ENCODE measurements at places on chromosomes 7 and 10. TPM values are rescaled to one million over a fixed set of nuclear protein-coding genes. Genes with fewer than 3 reads are reported as not detected.

GRCh38 chr7:73758581-73759138 is 11.4 kb downstream of the CLDN3 start:
- DNase-seq: no peak

GRCh38 chr10:124978376-124978725 is 36.4 kb downstream of the ZRANB1 start:
- DNase-seq: no peak

DNA sequence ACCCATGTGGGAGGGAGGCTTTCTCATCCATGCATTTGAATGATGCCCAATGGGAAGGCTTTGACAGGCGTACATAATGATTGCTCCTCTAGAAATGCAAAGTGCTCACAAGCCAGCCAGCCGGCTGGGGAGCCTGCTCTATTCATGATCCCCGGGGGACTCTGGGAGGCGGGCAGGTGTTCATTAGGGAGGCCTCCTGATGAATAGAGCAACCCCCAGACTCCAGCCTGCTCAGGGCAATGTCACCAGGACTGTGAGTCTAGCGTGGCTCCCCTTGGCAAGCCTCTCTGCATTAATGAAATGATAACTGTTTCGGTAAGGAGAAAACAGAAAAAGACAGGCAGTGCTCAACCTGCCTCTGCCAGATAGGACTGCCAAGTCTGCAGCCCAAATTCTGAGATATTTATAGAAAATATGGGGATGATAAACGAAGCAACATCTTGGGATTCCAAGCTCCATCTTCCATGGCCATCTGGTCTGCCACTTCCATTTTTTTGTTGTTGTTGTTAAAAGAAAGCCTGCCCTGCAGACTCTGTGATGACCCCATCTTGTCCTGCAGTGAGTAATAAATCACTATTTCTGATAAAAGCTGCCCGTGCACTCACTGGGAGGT is 236.4 kb downstream of the PRPF18 start:
- DNase-seq: no peak

GRCh38 chr10:31352436-31353226 is 33.6 kb downstream of the ZEB1 start:
- no peak for DNase-seq

DNA sequence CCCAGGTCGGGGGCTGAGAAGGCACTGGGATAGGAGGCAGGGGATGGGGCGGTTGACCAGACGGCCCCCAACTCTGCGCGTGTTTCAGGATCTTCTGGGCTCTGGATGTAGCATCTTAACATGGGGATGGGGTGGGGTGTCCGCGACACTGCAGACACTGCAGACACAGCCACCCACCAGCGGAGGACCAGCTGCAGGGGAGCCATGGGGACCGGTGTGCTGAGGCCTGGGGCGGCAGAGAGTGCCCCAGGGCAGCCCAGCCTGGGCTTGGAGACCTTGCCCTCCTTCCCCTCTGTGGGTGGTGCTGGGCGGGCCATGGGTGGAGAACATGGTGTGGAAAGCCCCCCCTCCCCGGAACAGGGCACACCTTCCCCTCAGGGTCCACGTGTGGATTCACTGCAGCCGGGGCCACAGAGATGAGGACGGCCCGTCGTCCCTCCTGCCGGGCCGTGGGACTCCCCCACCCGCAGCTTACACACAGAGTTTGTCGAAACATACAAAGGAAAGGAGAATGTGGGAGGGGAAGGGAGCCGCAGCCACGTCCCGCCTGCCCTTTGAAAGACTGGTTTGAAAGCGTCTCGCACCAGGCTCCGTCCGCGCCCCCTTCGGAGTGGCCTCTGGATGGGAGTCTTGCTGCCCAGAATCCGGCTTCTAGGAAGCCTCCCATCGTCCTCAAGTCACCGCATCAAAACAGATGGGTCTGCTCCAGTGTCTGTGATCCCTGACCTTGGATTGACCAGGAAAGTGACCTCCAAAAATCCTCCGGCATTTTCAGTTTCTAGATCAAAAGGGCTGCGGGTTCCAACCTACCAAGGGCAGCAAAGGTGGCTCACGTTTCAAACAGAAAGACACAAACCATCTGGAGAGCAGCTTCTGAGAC is 91.5 kb upstream of the TCERG1L start:
- DNase-seq: no peak

DNA sequence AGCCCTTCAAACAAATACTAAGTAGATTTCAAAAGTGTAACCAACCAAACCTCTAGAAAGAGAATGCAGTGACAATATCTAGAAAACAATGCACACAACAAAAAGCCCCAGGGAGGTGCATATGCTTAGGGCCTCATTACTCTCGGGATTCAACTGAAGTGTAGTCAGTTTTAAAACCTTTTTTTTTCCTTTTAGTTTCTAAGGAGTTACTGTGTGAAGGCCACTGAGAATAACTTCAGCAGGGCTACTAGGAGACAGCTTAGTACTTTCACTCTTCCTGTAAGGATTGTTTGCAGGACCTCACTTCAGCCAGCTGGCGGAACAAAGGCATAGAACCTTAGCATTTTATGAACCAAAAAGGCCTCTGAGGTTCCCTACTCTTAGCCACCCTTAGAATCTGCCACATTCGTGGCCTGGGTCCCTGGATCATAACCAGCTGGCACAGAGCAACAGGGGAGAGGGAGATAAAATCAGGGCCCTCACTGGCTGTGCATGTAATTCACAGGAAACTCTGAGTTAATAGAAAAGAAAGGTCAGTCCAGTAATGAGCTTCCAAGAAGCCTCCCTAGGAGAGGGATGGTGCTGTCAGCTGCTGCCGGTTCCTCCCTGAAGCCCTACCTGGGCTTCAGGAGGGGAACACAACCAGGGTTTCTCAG is 3.6 kb downstream of the VOPP1 start:
- no peak for DNase-seq

DNA sequence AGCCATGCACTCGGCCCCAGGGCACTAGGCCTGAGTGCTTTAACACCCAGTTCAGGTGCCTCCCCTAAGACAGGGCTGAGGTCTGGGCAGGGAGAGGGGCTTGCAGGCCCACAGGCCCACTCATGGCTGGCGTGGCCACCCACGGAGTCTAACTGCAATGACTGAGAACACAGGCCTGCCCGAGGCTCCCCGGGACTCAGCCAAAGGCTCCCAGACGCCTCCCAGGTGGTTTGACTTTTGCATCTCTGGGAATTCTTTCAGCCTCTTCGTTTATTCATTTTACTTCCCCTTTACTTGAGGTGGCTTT is 37.3 kb downstream of the PTPRN2 start:
- no peak for DNase-seq

DNA sequence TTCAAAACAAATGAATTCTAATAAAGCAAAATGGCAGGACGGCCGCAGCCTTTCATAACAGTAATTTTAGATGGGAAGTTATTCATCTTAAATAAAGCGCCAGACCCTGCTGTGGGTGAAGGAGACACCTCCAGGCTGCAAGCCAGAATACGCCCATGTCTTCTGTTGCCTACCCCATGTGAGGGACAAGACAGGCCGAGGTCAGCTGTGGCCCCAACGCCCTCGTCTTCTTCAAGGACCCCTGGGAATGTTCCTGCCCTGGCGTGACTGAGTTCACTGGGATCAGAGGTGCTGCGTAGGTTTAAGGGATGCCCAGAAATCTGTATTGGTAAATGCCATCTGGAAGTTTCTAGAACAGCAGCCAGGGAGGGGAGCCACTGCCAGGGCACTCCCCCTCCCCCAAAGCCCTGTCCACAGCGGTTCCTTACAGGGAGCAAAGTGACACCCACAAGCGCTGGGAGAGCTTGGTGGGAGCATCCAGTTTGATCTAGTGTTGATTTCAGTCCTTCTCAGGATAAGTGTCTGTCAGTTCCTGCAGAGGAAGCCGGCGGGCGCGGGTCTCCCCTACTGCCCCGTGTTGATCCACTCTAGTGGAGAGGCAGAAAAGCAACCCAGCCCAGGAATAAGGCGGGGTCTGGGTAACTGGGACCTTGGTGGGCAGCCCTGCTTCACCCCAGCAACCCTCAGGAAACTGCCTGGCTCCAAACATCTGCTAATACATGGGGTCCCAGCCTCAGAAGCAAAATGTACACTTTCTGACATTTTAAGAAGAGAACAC is 20.6 kb downstream of the PAPOLB start:
- no peak for DNase-seq

- DNase-seq: no peak
Measured at GRCh38 chr10:11358011-11358410, 253.4 kb downstream of the USP6NL start.

GRCh38 chr7:73449422-73449821 is 15.8 kb downstream of the FZD9 start:
- DNase-seq: no peak

- no peak for DNase-seq
Measured at GRCh38 chr10:43253461-43254198, 13.2 kb downstream of the RASGEF1A start.

DNA sequence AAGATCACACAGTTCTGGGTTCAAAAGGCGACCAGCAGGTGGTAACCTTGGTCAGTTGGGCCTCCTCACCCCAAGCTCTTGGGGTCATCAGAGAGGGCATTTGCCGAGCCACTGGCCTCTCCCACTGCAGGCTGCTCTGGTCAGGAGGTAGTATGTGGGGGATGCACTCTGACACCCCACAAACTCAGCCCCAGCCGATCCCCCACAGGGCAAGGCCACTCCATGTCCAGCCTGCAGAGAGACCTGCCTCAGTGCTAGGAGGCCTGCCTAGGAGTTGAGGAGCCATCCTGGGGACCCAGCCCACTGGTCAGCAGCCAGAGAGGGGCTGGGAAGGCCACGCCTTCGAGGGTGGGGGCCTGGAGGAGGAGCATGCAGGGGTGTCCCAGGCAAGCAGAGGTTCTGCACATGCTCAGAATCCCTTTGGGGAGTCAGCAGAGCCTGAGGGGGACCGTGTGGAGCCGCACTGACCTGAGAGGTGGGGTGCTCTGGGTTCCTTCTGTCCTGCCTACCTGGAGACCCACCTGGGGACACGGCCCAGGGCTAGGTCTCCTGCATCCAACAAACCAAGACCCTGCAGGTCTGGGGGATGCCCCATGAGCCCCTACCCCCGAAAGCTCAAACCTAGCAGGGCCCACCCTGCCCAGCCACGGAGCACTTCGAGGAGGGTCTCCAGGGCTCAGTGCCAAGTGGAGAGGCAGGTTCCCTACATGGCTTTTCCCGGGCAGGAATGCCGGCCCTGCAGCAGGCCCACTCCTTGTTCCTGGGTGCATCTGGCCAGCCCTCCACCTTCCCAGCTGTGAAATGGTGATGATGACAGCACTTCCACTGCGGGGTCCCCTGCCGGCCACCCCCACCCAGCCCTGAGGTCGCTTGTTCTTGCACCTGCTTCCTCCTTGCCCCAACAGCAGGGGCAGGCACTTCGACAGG is 58.5 kb downstream of the RASGEF1A start:
- DNase-seq: no peak

DNA sequence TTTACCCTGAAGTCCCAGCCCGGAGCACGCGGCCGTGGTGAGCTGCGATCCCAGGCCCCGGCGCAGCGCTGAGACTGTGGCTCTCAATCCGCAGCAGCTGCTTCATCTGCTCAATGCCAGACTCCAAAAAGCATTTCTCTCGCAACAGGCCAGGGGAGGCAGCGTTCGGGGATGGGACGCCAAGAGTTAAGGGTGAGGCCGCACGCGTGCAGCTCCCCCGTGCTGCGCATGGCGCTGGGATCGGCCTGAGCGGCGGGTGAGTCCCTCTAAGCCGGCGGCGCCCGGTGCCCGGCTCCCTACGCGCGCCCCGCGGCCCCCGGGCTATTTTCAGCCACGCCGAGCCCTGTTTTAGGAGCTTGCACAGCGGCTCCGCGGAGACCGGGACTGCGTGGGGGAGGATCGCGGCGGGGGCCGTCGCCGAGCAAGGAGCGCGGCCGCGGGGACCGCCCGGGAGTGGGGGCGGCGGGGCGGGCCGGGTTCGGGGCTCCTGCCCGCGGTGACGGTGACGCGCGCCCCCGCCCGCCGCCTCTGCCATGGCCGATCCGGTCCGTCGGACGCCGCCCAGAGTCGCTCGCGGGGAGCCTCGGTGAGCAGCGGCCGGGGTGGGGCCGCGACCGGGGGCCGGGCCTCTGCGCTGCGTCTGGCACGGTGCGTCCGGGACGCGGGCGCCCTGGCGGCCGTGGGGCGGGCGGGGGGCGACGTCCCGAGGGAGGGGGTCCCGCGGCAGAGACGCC is 29.4 kb upstream of the JAKMIP3 start:
- DNase-seq: no peak

The SMO gene
- 16.7 TPM for polyA plus RNA-seq

The STEAP2 gene
- 8.7 TPM for polyA plus RNA-seq

The SPDYE16 gene
- 0.23 TPM for polyA plus RNA-seq
